ENCODE measurements at places on chromosomes 5 and 9.

GRCh38 chr9:677461-678097 lies 163.9 kb upstream of the DMRT1 start:
- ATAC-seq: peak; percentile 69

GRCh38 chr5:28961816-28962215 lies 1923.4 kb upstream of the CDH9 start:
- no peak for ATAC-seq

DNA sequence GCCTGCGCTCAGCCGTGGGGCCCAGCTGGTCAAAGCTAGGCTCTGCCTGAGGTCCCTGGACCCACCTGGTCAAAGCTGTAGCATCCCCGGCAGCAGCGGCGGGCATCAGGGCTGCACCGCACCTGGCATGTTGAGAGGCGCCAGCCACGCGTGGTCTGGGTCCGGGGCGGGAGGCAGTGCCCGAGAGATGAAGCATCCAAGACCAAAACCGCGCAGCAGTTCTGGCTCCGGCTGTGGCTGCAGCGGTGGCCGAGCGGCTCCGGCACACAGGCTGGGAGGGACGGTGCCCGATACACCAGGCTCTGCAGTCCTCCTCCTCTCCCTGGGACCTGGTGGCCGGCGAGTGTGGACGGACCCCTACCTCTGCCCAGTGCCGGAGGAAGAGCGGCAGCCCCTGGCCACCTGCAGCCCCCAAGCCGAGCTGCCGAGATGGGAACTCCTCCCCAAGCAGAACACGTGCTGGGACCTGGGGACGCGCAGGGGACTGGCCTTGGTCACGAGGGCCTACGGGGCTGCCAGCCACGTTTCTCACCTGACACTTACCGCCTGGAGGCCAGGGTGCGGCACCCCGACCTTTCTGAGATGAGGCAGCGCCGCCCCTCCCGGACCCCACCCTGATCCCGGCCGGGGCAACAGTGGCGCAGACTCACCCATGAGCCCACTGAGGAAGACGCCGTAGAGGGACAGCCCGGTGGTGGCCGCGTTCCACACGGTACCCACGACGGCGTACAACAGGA lies 33.0 kb downstream of the SLC9A3 start:
- ATAC-seq: no peak

GRCh38 chr5:14450018-14450524 lies 131.5 kb upstream of the OTULINL start:
- ATAC-seq: peak; percentile 58

- no peak for ATAC-seq
These were observed 25.2 kb downstream of the KDM4C start for GRCh38 chr9:6782981-6783380.

GRCh38 chr9:6811436-6811835 lies 53.7 kb downstream of the KDM4C start:
- peak; percentile 77 for ATAC-seq

GRCh38 chr9:128523199-128523925 lies 18.8 kb downstream of the GLE1 start:
- peak; percentile 89 for ATAC-seq

DNA sequence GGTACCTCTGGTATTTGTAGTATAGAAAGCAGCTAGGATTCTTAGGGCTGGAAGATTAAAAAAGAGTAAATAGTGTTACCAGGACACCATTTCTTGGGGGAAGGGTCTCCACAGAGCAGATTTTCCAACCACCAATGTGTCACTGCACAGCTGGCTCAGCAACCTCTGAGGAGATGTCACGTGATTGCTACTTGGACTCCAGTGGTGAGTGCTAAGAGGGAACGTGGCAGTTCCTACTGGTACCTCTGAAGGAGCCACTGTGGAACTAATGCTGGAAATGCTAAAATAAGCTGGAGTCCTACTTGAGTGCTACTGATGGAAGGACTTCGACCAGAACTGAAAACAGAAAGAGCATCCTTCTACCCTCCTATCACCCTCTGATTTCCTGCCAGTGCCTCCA lies 36.1 kb upstream of the SPDL1 start:
- ATAC-seq: no peak

- no peak for ATAC-seq
These were observed 19.9 kb downstream of the ZBTB34 start for GRCh38 chr9:126880226-126880946.

DNA sequence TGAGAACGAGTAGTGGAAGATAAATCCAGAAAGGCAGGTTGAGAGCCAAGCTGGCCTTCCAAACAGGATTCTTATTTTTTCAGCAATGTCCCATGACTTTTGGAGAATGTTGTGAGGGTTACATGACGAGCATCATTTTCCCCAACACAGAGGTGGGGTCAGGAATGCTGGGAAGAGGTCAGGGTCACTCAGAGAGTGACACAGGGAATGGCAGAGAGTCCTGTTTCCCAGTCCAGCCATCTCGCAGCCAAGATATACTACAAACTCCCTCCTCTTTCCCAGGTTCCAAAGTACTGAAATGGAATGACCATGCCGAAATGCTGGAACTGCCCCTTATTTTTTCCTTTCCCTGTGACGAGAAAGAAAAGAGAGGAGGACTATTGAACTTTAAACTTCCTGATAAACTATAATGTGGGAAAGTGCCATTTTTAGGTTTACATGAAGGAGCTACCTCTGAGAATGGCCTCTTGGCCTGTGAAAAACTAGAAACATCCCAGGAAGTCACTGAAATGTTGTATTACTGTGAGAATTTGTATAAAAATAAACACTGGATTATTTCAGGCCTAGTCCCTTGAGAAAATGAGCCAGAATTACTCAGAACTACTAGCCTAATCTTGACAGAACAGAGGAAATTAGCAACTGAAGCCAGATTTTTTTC lies 420.4 kb downstream of the CETN3 start:
- ATAC-seq: no peak

- no peak for ATAC-seq
These were observed at the start of gene SCGB3A1 for GRCh38 chr5:180591311-180591887. Gene SCGB3A1, minus strand, starts transcription at chr5:180591499. Its CDS starts 37 bp downstream, at chr5:180591462.

DNA sequence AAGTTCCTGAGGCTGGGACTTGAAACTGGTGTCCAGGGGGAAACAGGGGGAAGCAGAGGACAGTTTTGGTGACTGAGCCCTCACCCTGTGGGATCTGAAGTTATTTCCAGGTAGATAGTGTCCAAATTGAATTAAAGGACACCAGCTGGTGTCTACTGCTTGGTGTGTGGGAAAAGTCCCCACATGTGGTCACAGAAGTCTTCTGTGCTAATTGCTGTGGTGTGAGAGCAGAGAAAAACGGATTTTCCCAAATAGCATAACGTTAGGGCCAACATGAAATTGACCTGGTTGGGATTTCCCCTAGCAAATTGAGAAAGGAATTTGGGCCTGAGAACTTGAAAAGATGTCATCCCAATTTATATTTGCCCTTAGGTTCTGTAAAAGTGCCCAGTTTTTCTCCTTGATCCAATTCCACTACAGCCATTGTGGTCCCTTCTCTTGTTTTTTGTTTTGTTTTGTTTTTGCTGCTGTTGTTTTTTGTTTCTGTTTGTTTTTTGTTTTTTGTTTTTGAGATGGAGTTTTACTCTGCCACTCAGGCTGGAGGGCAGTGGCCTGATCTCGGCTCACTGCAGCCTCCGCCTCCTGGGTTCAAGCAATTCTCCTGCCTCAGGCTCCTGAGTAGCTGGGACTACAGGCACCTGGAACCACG lies 5.6 kb upstream of the STARD4 start:
- ATAC-seq: no peak

GRCh38 chr5:139646912-139647505 lies 1.1 kb upstream of the CXXC5 start:
- ATAC-seq: no peak

- ATAC-seq: no peak
These were observed 21.9 kb downstream of the NTNG2 start for GRCh38 chr9:132183715-132184114.

DNA sequence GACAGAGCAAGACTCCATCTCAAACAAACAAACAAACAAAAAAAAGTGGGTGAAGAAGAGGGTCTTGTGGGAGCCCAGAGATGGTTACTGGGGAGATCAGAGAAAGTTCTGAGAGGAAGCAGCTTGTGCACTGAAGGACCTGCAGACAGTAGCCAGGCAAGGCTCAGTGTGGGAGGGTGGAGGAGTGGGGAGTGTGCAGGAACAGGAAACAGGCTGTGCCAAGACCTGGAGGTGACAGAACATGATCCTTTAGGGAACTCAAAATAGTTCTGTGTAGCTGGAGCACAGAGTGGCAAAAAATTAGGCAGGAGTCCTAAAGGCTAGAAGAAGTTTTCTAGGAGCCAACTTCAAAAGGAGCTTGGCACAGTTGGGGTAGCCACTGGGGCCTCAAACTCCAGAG lies 19.2 kb upstream of the NANS start:
- no peak for ATAC-seq

DNA sequence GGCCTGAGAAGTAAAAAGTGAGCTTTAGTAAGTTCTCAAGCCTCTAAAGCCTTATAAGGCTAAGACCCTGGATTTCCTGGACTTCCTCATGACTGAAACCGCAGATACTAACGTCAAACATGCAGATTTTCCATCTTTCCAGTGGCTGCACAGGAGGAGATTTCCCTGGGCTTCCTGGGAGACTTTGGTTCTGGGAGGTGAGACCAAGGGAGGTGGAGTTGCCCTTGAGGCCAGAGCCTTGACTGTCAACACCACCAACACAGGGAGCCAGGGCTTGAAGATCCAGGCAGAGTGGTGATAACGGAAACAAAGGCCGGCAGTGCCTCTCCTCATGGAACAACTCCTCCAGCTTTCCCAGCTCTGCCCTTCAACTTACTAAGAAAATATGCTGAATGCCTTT lies 144.7 kb upstream of the LRRTM2 start:
- ATAC-seq: no peak

Data from SK-N-SH treated with all-trans-retinoic acid at 6 μM for 48 hours (cell line).